Right renal cortex interstitium (tissue), 3 donors: ENCODE measurements at places on chromosomes 1 and 21.

DNA sequence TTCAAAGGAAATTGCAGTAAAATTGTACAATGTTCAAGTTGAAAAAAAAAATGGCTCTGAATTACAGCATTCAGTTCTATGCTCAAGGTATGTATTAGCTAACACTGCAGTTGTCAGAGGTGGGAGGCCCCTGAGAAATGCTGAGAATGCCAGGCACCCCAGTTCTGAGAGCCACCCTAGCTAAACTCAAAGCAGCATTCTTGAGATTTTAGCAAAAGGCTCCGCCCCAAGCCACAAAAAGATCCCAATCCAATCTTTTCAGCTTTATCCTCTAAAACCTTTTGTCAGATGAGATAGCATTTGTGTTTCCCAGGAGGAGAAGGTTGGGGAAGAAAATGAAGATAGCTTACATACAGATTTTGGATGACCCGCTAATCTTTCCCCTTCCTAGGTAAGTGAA, 68.8 kb downstream of the SMYD2 start:
- no peak for DNase-seq

DNA sequence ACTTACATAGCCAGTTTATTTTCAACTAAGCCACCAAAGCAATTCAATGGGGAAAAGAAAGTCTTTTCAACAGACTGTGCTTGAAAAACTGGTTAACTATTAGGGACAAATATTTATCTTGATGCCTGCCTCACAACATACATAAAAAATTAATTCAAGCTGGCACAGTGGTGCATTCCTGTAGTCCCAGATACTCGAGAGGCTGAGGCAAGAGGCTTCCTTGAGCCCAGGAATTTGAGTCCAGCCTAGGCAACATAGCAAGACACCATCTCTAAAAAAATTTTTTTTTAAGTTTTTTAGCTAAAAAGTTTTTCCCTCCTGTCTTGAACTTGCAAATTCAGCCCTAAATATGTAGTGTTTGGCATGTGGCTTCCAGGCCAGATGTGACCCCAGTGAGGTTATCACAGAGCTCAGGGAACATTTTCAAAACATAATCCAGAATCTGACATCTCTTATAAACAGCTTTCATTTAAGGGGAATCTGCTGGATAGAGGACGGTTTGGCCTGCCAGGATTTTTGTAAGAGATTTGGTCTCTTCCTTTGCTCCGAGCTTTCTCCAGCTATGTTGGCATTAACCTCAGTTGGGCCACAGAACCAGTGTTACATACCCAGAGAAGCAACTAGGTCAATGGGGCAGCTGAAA, 46.4 kb downstream of the COL6A1 start:
- DNase-seq = no peak

- no peak for DNase-seq
These were observed 31.3 kb upstream of the NRIP1 start for GRCh38 chr21:15096146-15096545.

DNA sequence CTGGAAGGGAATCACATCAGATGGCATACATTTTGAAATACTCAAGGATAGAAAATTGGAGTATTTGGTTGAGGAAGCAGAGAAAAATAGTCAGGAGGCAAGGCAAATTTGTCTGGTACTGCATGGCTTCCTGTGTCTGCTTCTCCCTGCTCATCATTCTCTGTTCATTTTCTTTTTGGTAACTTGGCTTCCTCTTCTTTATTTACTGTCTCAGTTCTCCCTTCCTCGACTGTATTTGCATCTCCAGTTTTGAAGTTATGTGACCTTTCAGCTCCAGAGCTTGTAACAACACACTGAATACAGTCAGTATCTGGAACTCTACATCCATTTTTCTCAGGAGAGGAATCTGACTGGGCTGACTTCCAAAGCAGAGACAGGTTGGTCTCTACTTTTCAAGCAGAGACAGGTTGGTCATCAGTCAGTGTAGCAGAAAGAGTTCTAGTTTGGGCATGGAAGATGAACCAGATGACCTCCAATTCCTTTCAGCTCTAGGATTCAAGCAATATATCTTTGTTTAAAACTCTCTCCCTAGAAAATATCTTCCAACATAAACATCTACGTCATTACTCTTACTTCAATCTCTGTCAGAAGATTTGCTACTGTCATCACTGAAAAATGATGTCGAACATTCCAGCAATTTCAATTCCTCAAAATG, 571.2 kb downstream of the ADGRL2 start:
- no peak for DNase-seq

GRCh38 chr1:184056921-184057555, 5.5 kb downstream of the TSEN15 start:
- DNase-seq = no peak

- no peak for DNase-seq
These were observed 82.9 kb upstream of the ACTL8 start for GRCh38 chr1:17672226-17672625.

DNA sequence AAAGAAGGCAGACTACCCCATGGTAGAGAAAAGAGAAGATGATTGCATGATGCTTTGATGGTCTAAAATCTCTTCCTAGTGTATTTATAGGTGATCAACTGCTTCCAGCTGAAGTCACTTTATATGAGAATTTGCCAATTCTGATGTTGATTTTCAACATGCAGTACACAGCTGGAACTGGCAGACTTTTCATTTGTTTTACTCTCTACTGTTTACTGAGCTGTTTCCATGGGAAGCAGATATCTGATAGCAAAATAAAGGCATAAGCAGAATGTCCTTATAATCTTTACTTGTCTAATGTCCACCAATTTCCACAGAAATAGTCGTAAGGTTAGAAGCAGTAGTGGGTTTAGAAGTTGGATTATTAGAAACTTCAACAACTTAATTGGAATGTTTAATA, 74.9 kb downstream of the SYDE2 start:
- DNase-seq = no peak

GRCh38 chr1:91427741-91428140, 23.1 kb upstream of the HFM1 start:
- no peak for DNase-seq

- DNase-seq = no peak
These were observed 36.3 kb downstream of the SMYD2 start for GRCh38 chr1:214317300-214317699.
